ENCODE measurements at places on chromosomes 2 and 18. TPM values are rescaled to one million over a fixed set of nuclear protein-coding genes. Genes with fewer than 3 reads are reported as not detected.

DNA sequence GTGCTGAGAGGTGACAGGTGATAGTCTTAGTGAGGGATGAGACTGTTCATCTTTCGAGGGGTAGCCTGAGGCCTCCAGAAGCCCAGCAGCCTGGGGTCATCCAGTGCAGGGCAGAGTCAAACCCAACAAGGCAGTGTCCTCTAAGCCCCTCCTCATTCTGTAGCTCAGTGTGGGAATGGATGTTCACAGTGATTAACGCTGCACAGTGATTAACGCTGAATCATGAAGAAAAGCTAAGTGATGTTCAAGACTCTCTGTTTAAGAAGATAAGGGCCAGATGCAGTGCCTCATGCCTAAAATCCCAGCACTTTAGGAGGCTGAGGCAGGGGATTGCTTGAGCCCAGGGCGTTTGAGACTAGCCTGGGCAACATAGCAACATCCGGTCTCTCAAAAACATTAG, 56.3 kb upstream of the LAPTM4A start:
- H3K4me3 ChIP-seq, result no peak overlapping the region
- no peak for DNase-seq
- H3K4me1 ChIP-seq, result no peaks in the 10 kb centered on the region
- H3K36me3 ChIP-seq, result no peaks in the 10 kb centered on the region
- no peak overlapping the region for H3K27ac ChIP-seq

GRCh38 chr2:106943468-106944200, 57.7 kb upstream of the ST6GAL2 start:
- H3K4me3 ChIP-seq, result no peak overlapping the region
- H3K27ac ChIP-seq, result no peak overlapping the region
- H3K36me3 ChIP-seq, result no peaks in the 10 kb centered on the region
- no peaks in the 10 kb centered on the region for H3K27me3 ChIP-seq

GRCh38 chr2:236932831-236933361, 152.8 kb upstream of the COPS8 start:
- H3K4me3 ChIP-seq, result no peak overlapping the region
- H3K27me3 ChIP-seq, result no peaks in the 10 kb centered on the region
- no peak overlapping the region for H3K27ac ChIP-seq
- H3K36me3 ChIP-seq, result no peaks in the 10 kb centered on the region
- peaks cover 11% of the 10 kb centered on the region for H3K4me1 ChIP-seq

DNA sequence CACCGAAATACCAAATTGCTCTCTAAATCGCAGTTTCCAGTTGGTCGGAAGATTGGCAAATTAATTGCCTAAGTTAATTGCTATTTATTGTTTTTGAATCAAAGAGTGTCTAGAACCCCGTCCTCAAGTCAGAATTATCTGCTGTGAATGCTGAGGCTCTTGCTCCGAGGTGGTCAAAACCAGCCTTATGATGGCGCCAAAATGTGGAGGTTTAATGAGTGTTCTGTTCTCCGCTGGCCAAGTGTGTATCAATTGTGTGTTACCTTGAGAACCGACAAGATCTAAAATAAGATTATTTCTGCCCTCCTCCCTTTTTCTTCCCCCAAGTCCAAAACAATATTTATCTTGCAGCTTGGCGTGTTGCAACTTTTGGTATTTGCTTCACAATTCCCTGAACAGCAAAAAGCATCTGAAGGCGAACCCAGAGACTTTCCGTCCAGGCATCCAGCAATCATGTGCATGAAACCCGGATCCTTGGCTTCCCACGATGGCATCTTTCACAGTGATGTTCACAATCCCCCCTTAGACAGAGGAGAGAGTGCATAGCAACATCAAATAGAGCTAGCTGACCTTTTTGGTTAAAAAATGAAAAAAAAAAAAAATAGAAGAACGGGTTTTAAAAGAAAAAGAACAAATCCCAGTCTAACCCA, 323.0 kb downstream of the MYCN start:
- H3K4me3 ChIP-seq, result no peak overlapping the region
- no peaks in the 10 kb centered on the region for H3K27me3 ChIP-seq
- H3K36me3 ChIP-seq, result no peaks in the 10 kb centered on the region
- no peak for DNase-seq

- H3K27ac ChIP-seq, result no peak overlapping the region
- no peak for DNase-seq
- H3K4me3 ChIP-seq, result no peak overlapping the region
Observed at GRCh38 chr2:238254095-238254723, 14.4 kb upstream of the HES6 start.

DNA sequence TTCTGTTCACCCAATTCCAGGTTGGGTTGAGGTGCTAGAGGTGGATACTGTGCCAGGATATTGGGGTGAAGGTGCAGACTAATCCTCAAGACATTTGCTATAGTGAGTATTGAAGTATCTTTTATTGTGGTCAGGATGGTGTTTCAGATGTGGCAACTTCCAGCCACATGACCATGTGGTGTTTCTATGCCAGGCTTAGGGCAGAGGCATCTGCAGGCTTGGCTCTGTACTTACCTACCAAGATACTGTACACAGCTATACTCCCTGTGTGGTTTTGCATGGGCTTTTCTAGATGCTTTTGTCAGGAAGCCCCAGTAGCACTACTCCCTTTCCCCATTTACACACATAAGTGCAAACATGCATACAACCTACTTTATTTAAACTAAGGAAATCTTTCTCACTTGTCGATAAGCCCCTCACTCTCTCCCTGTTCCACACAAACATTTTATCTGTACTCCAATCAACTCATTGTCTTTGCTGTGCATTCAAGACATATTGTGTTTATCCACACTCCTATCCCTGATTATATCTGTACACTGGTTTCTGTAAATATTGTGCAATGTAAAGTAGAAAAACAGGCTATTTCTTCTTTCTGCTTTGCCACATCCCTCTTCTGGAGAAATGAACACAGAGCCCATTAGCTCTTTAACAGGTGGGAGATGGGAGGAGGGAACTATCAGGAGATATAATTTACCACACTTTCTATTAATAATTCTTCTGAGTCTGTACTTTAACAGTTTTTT, 12.3 kb downstream of the ARL6IP6 start:
- no peaks in the 10 kb centered on the region for H3K27me3 ChIP-seq
- no peaks in the 10 kb centered on the region for H3K4me1 ChIP-seq
- H3K36me3 ChIP-seq, result peaks cover 15% of the 10 kb centered on the region
- no peak overlapping the region for H3K27ac ChIP-seq
- H3K4me3 ChIP-seq, result no peak overlapping the region

GRCh38 chr2:151027151-151027550, 234.5 kb downstream of the RBM43 start:
- no peaks in the 10 kb centered on the region for H3K27me3 ChIP-seq
- no peak overlapping the region for H3K4me3 ChIP-seq
- no peaks in the 10 kb centered on the region for H3K36me3 ChIP-seq

Gene DIPK1C
- 12.9 TPM for total RNA-seq

Gene TRIM54
- total RNA-seq, result 236 TPM

Gene ATP6V1B1
- not detected for total RNA-seq

Gene C2orf78
- not detected for total RNA-seq
